H54 (cell line): ENCODE measurements at places on chromosomes 7 and 10.

DNA sequence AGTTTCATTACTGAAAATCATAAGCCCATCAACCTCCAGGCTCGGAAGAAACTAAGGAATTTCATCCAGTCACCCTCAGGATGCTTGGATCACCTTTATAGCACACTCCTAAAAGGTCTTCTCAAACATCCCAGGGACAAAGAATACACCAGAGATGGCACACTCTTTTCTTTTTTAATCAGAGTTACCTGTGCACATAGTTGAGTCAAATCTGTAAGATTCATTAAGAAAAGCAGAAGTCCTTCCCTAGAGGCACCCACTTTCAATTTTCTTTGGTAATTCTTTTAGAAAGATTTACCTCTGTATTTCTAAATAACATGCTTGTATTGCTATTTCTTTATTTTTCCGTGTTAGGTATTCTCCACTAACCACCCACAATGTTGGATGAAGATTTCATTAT lies 50.6 kb upstream of the IL6 start:
- no peak for DNase-seq

- no peak for DNase-seq
Measured at GRCh38 chr10:130394832-130395231, 258.6 kb downstream of the GLRX3 start.

GRCh38 chr10:52252307-52252706 lies 61.8 kb upstream of the DKK1 start:
- DNase-seq, result no peak

DNA sequence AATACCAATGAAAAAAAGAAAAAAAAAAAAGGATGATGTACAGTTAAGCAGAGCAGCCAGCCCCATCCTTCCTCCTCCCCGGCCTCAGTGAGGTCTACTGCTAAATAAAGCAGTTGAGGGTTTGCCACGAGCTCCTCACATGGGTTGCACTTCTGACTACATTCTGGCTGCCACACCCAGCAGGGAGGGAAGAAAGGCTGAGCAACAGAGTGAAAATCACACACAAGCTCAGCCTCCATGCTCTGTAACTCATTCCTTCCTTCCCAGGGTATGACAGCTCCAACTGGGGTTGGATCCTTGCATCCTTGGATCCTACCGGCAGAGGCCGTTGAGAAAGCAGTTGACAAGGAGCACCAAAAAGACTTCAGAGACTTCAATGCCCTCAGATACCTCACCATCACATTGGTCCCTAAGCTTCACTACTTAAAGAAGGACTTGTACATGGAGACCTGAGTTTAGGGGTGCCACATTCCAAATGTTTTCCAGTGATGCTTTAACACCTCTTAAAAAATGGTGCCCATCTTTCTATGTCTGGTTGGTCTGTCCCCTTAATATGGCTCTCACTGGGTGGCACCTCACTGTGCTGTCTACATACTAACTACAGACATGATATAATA lies 52.9 kb upstream of the PIK3CG start:
- DNase-seq, result no peak

- DNase-seq, result no peak
Measured at GRCh38 chr7:17845197-17845547, 95.1 kb downstream of the SNX13 start.

DNA sequence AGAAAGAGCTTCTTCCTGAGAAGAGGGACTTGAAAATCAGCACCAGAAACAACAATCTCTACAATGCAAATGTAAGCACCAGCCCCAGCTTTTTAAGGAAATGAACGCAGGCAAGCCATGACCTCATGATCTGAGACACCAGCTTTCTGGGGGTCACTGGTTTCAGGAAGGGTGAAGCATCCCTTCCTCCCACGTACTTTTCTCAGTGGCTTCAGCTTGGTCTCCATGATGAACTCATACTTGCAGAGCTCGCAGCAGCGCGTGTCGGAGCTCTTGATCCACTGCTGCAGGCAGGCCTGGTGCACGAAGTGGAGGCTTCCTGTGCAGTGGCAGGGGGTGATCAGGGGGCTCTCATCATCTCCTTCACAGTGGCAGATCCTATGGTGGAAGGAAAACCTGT lies 87.0 kb downstream of the ALOX5 start:
- DNase-seq, result no peak

DNA sequence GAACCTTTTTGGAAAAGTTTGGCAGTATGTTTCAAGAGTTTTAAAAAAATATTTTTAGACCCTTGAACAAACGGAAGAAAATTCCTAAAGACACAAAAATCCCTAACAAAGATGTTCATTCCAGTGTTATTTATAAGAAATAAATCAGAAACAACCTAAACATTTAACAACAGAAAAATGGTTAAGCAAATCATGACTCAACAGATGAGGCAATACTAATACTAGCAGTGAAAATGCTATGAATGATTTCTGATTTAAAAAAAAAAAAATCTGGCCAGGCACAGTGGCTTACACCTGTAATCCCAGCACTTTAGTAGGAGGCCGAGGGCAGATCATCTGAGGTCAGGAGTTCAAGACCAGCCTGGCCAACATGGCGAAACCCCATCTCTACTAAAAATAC lies 61.0 kb downstream of the ARHGAP12 start:
- no peak for DNase-seq

DNA sequence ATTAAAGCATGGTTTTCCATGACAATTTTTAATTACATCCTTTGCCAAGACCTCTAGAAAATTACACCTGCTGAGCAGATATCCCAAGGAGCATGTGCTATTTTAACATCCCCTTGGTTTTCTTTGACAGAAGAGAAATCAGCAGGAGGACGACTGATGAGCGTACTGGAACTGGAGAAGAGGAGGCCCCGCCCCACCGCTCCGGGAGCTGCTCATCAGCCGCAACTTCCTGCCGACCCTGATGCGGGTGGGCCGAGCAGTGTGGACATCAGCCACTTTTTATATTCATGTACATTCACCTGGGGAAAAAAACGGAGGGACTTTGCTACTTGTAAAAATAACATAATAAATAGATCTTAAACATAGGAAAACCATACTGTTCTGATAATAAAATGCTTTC lies 54.2 kb downstream of the CDC123 start:
- DNase-seq, result no peak

DNA sequence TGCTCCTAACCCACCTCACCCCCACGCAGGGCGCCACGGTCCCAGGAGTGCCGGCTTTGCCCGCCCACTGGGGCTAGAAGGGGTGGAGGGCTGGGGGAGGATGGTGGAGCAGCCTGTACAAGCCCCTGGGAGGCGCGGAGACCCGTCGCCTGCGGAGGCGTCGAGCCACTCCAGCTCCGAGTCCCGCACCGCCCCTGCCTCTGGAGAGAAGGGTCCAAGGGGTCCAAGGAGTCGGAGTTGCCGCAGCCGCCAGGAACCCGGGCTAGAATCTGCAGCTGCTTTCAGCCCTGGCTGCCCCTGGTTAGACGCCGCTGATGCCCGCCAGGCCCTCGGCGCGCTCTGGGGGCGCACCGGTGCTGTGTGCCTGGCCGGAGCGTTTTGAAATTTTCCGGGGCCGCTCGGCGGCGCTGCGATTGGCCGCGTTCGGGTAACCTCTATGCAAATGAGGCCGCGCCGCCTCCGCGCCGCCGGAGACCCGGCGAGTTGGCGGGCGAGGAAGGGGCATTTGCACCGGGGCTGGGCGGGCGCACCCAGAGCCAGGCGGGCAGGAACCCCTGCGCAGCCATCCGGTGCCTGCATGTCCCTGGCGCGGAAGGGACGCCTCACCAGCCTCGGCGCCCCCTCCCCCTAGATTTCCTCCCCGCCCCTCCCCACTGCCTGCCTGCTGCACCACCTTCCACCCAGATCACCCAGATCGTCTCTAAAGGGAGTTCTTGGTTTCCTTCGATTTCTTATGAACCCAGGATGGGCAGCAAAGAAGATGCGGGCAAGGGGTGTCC lies at the start of gene HMX2:
Gene HMX2, plus strand, starts transcription at position 502 of the 779 bp plus-strand sequence. Its CDS starts 243 bp downstream, at position 745.
- no peak for DNase-seq
